ENCODE measurements at places on chromosomes 7 and 10. TPM values are rescaled to one million over a fixed set of nuclear protein-coding genes. Genes with fewer than 3 reads are reported as not detected.
A peak's percentile ranks its signal among the peaks of the same experiment; 100 is the strongest.

DNA sequence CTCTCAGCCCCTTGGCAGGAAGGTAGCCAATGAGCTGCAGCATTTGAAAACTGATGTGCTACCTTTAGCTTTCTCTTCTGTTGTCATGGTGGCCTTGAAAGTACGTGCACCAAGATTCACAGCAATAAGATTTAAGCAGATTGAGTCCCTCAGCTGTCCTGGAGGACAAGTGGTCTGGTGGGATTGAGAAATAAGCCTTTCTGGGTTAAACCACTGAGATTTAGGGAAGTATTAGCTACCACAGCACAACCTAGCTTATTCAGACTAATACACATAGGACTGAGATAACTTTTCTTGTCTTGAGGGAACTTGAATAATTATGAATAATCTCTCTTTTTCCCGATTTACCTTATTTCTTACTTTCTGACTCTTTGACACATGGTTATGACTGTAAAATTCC, 324.0 kb downstream of the PTEN start:
- H3K4me1 ChIP-seq: no peaks in the 10 kb centered on the region
- H3K36me3 ChIP-seq: no peaks in the 10 kb centered on the region
- H3K4me3 ChIP-seq: no peak overlapping the region
- H3K27me3 ChIP-seq: no peaks in the 10 kb centered on the region

GRCh38 chr10:24894728-24895127, 57.7 kb downstream of the PRTFDC1 start:
- no peak for DNase-seq
- peaks cover 5% of the 10 kb centered on the region for H3K4me1 ChIP-seq
- H3K27ac ChIP-seq: no peak overlapping the region
- no peaks in the 10 kb centered on the region for H3K27me3 ChIP-seq
- no peaks in the 10 kb centered on the region for H3K36me3 ChIP-seq
- H3K4me3 ChIP-seq: no peak overlapping the region

GRCh38 chr7:28062197-28062991, 118.2 kb downstream of the JAZF1 start:
- H3K4me1 ChIP-seq: no peaks in the 10 kb centered on the region
- H3K4me3 ChIP-seq: no peak overlapping the region
- DNase-seq: peak; percentile 68
- H3K36me3 ChIP-seq: no peaks in the 10 kb centered on the region

- no peaks in the 10 kb centered on the region for H3K36me3 ChIP-seq
- no peak for DNase-seq
- no peaks in the 10 kb centered on the region for H3K4me1 ChIP-seq
Measured at GRCh38 chr7:149820622-149821190, 17.5 kb upstream of the ZNF862 start.

GRCh38 chr7:142881586-142882337, 3.8 kb downstream of the TRPV6 start:
- no peaks in the 10 kb centered on the region for H3K36me3 ChIP-seq
- no peak overlapping the region for H3K4me3 ChIP-seq
- no peak overlapping the region for H3K27ac ChIP-seq
- no peak for DNase-seq
- H3K27me3 ChIP-seq: no peaks in the 10 kb centered on the region

DNA sequence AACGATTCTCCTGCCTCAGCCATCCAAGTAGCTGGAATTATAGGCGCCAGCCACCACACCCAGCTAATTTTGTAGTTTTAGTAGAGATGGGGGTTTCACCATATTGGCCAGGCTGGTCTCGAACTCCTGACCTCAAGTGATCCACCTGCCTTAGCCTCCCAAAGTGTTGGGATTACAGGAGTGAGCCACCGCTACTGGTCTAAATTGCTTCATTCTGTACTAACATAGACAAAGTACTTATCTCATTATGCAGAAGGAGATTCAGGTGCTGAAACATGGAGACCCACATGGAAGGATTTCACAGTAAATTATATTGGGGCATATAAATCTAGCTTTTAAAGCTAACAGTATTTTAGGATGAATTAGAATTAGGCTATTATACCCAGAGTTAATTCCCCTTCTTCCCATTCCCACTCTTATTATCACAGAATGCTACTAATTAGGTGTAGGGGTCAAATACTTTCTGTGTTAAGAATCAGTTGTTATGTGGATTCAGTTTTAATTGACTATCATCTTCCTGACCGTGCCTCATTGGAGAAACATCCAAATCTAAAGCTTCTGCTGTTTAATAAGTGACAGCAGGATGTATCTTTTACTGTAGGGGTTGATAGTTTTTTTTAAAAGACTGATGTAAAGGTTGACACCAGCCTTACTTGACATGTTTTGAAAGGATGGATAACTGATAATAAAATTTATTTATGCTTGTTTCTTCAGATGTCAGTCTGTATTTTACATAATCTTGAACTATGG, 27.2 kb downstream of the ADK start:
- H3K4me1 ChIP-seq: no peaks in the 10 kb centered on the region
- H3K27ac ChIP-seq: peak overlapping the region; percentile 96
- DNase-seq: no peak

- no peaks in the 10 kb centered on the region for H3K27me3 ChIP-seq
- peaks cover 18% of the 10 kb centered on the region for H3K4me1 ChIP-seq
- H3K4me3 ChIP-seq: no peak within 1 kb of the TSS
- no peaks in the 10 kb centered on the region for H3K36me3 ChIP-seq
Measured at GRCh38 chr7:2476298-2476697, at the start of gene GRIFIN. TSS of gene GRIFIN (minus strand) at chr7:2476398. CDS start at chr7:2476383, 15 bp downstream.

GRCh38 chr7:156560696-156561095, 79.9 kb upstream of the RNF32 start:
- no peaks in the 10 kb centered on the region for H3K27me3 ChIP-seq
- H3K36me3 ChIP-seq: peaks cover 6% of the 10 kb centered on the region
- H3K4me3 ChIP-seq: no peak overlapping the region
- H3K27ac ChIP-seq: no peak overlapping the region
- DNase-seq: no peak
- H3K4me1 ChIP-seq: no peaks in the 10 kb centered on the region

- no peaks in the 10 kb centered on the region for H3K4me1 ChIP-seq
- H3K4me3 ChIP-seq: no peak overlapping the region
- no peaks in the 10 kb centered on the region for H3K27me3 ChIP-seq
- no peak overlapping the region for H3K27ac ChIP-seq
- no peaks in the 10 kb centered on the region for H3K36me3 ChIP-seq
- no peak for DNase-seq
Measured at GRCh38 chr10:12561720-12562119, 212.4 kb downstream of the CAMK1D start.

- no peaks in the 10 kb centered on the region for H3K36me3 ChIP-seq
- no peaks in the 10 kb centered on the region for H3K27me3 ChIP-seq
- H3K4me3 ChIP-seq: no peak overlapping the region
- H3K4me1 ChIP-seq: no peaks in the 10 kb centered on the region
- DNase-seq: no peak
Measured at GRCh38 chr10:115969591-115969990, 303.4 kb downstream of the GFRA1 start.

- no peaks in the 10 kb centered on the region for H3K36me3 ChIP-seq
- DNase-seq: no peak
- H3K27me3 ChIP-seq: no peaks in the 10 kb centered on the region
- H3K4me3 ChIP-seq: no peak overlapping the region
Measured at GRCh38 chr10:6476989-6477388, 103.1 kb downstream of the PRKCQ start.

GRCh38 chr7:91168871-91169829, 95.1 kb upstream of the FZD1 start:
- H3K36me3 ChIP-seq: no peaks in the 10 kb centered on the region
- no peaks in the 10 kb centered on the region for H3K27me3 ChIP-seq
- H3K4me1 ChIP-seq: no peaks in the 10 kb centered on the region
- DNase-seq: no peak

DNA sequence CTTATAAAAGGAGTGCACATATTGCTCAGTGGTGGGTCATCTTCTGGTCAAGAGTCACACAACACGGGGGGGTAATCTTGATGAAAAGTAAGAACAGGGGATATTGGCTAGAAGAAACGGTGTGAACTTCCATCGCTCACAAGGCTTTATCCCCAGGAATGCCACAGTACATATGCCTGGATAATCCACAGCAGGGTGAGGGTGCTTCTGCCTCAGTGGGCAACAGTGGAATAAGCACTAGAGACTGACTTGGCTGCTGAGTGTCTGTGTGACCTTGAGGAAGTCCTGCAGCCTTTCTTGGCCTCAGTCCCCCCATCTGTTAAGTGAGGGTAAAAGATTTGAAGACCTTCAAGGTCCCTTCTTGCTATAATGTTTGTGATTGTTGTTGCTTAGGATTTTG, 44.9 kb upstream of the SHH start:
- H3K36me3 ChIP-seq: no peaks in the 10 kb centered on the region
- no peaks in the 10 kb centered on the region for H3K27me3 ChIP-seq
- no peak for DNase-seq
- no peak overlapping the region for H3K4me3 ChIP-seq
- H3K27ac ChIP-seq: no peak overlapping the region

DNA sequence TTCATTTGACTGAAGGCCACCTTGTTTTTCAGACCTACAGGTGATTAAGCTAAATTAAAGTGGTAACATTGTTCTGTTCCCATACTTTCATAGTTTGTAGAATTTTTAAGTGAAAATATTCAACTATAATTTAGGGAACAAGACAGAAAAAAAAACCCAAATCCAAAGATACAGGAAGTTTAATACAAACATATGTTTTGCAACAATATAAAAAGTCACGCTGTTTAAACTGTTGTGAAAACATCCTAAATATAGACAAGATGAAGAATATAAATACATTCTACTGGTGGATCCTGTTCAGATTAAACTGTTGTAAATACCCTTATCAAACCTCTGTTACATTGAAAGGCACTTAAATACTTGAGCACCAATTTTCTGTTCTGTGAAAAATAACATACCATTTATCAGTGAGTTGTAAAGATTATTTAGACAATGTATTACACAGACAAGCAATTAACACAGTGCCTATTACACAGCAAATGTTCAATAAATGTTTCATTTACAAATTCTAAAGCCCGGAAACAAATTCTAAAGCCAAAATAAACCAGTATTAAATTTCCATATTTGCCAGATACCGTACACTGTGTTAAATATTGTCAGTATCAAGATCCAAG, 14.2 kb downstream of the ASZ1 start:
- no peak overlapping the region for H3K4me3 ChIP-seq
- no peaks in the 10 kb centered on the region for H3K36me3 ChIP-seq
- H3K27me3 ChIP-seq: no peaks in the 10 kb centered on the region
- no peak overlapping the region for H3K27ac ChIP-seq
- no peak for DNase-seq
- no peaks in the 10 kb centered on the region for H3K4me1 ChIP-seq

DNA sequence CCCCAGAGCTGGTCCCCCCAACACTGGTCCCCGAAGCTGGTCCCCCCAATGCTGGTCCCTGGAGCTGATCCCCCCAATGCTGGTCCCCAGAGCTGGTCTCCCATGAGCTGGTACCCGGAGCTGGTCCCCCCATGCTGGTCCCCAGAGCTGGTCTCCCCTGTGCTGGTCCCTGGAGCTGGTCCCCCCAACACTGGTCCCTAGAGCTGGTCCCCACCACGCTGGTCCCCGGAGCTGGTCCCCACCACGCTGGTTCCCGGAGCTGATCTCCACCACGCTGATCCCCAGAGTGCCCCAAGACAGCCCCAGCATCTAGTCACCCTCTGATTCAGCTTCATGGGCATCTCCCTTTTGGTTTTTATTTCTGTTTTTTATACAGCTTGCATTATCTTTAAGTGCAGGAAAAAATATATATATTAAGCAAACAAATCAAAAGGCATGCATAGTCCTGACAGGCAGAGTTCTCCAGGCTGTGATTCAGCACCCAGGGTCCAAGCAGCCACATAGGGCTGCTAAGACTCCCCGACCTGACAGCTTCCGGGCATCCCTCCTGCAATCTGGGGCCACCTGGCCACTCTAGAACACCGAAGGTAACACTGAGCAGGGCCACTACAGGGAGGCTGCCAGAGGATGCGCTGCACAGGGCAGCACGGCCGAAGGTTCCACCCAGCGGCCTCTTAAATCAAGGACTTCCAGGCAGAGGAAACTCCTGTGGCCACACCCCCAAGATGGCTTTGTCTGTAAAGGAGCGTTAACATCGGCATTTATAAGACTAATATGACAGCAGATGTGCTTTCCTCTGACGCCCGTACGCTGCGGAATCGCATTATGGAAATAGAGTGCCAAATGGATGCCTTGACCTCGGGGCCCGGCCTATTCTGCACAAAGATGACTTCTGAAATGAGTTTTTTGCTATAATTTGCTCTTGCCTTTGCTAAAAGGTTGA, 215.0 kb downstream of the PTPRN2 start:
- DNase-seq: no peak
- no peak overlapping the region for H3K27ac ChIP-seq
- H3K27me3 ChIP-seq: no peaks in the 10 kb centered on the region

GRCh38 chr10:130666215-130666614, 530.0 kb downstream of the GLRX3 start:
- H3K4me1 ChIP-seq: no peaks in the 10 kb centered on the region
- H3K27ac ChIP-seq: no peak overlapping the region
- no peaks in the 10 kb centered on the region for H3K36me3 ChIP-seq
- H3K27me3 ChIP-seq: no peaks in the 10 kb centered on the region

DNA sequence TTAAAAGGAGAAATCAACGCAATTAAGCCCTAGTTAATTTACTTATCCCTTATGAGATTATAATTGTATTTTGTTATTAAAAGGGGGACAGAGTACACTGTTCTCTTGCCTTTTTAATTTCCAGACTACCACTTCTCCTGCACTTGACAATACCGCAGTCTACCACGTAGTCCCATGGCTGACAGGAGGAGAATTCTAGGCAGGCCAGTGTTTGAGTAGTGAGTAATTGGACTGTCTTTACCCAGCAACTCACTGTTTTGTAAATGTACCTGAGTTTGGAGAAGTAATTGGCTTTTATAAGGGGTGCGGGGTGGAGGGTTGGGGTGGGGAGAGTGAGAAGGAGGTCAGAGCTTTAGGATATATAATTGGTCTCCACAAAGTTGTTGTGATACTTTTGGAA, 85.4 kb downstream of the CFTR start:
- DNase-seq: no peak
- H3K4me1 ChIP-seq: no peaks in the 10 kb centered on the region
- no peaks in the 10 kb centered on the region for H3K36me3 ChIP-seq

DNA sequence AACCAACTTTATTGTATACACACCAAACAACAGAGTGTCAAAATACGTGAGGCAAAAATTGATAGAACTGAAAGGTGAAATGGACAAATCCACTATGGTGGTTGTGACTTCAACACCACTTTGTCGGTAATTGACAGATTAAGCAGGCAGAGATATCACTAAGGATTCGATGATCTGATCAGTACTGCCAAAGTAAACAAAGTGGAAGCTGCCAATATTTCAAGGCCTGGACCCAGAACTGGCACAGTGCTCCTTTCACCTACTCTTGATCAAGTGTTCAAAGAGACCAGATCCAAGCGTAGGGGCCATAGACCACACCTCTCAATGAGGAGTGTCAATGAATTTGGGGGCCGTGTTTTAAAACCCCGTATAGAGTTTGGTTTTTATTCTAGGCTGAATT, 167.0 kb downstream of the CDK14 start:
- H3K4me1 ChIP-seq: no peaks in the 10 kb centered on the region
- H3K27me3 ChIP-seq: no peaks in the 10 kb centered on the region
- H3K36me3 ChIP-seq: no peaks in the 10 kb centered on the region
- no peak overlapping the region for H3K4me3 ChIP-seq
- DNase-seq: no peak

- DNase-seq: no peak
- H3K4me1 ChIP-seq: peaks cover 8% of the 10 kb centered on the region
- no peaks in the 10 kb centered on the region for H3K27me3 ChIP-seq
- no peak overlapping the region for H3K4me3 ChIP-seq
Measured at GRCh38 chr10:7264313-7264756, 146.5 kb downstream of the SFMBT2 start.

CELF2 gene
- 127 TPM for total RNA-seq

CNPY1 gene
- total RNA-seq: 0.30 TPM

COL1A2 gene
- total RNA-seq: 362 TPM

GNG11 gene
- total RNA-seq: 24.3 TPM

AEBP1 gene
- total RNA-seq: 242 TPM

CPVL gene
- total RNA-seq: 17.3 TPM

ZFYVE27 gene
- 41.8 TPM for total RNA-seq

ZNF117 gene
- total RNA-seq: 15.1 TPM

CYP2C18 gene
- total RNA-seq: not detected

FGL2 gene
- total RNA-seq: 30.0 TPM
